ENCODE measurements at places on chromosomes 4 and X.

DNA sequence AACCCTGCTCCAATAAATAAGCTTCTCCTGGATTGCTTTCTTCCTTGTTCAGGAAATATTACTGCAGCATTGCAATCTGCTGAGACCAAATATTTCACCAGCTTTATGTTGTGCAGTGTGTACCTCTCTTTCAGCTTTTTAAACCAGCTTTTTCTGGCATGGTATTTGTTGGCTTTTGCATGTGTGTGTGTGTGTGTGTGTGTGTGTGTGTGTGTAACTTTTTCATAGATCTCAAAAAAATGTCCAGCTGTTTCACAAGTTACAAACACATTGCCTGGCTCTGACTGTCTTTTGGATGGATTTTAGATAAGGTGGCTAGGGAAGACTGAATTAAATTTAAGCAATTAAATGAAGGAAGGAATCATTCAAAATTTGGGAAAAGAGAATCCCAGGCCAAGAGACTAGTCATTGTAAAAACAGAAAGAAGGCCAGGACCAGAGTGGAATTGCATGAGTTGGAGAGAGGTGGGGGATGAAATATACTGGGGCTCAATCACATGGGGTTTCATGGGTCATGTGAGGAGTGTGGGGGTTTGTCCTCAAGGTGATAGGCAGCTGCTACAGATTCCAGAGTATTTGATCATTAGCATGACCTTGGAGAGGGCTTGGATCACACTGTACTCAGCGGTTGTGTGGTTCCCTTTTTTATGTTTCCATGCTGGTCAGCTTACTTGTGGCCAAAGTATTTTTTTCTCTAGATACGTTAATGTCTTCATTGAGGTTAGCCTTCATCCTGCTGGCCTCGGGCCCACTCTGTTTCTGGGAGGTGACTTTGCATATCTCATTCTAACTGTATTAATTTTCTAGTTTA is 357.7 kb upstream of the BOD1L1 start:
- no peak for DNase-seq

- DNase-seq = no peak
These were observed 136.1 kb downstream of the C4orf33 start for GRCh38 chr4:129231945-129232588.

- DNase-seq = no peak
These were observed 2.4 kb downstream of the ANKRD50 start for GRCh38 chr4:124710015-124710741.

- DNase-seq = no peak
These were observed 234.0 kb upstream of the BCOR start for GRCh38 chrX:40331762-40332161.

- no peak for DNase-seq
These were observed 158.6 kb downstream of the STPG2 start for GRCh38 chr4:97984545-97985131.

GRCh38 chr4:74013264-74013663 is 14.8 kb upstream of the CXCL5 start:
- DNase-seq = no peak

Measured in activated gamma-delta T cell treated with Interleukin-2 at 50 U/mL for 16 hours (primary cell).